ENCODE measurements at places on chromosomes 2 and 18.

- DNase-seq, result no peak
Observed at GRCh38 chr2:169590804-169591203, 6.7 kb downstream of the PPIG start.

- DNase-seq, result no peak
Observed at GRCh38 chr18:49170145-49170544, 219.4 kb upstream of the SMAD7 start.

DNA sequence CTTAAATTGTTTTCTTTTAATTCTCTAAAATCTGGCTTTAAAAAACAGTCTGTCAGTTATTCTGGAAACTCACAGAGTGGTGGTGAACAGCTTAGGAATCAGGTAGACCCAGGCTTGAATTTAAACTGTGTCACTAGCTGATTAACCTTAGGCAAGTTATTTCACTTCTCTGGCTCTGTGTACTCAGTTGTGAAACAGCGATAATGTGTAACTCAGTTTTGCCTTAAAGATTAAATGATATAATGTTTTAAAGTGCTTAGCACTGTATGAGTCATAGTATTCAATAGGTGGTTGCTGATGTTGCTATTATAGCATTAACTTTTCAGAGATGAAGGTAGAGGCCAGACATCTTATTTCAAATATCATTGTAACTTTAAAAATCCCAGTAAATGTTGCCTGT, 40.7 kb downstream of the PKP4 start:
- no peak for DNase-seq

DNA sequence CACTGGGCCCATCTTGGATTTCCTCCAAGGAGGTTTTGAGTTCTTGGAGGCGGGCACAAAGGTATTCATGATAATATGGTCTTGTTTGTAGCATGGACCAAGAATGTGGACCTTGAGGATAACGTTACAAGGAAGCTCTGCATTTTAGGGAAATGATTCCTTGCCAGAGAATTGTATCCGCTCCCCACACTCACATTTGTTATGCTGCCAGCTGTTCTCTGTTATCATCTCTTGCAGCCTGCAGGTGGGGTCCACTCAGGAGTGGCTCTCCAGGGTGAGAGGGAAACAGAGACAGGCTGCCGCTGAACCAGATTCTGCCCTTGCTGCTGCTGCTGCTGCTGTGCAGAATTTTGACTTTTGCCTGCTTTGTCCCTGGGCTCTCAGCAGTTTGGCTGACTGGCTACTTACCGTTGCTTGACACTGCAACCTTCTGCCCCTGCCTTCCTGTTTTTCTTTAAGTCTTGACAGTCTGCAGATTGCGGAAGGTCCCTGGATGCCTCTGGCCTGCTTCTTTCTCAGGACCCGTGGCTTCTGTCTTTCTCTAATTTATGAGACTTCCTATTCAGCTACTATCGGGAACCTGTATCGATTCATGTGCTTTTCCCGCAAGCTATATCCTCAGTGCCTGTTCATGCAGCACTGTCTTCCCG, 122.3 kb upstream of the DOCK10 start:
- no peak for DNase-seq

- no peak for DNase-seq
Observed at GRCh38 chr2:9806298-9806610, 37.0 kb upstream of the TAF1B start.

DNA sequence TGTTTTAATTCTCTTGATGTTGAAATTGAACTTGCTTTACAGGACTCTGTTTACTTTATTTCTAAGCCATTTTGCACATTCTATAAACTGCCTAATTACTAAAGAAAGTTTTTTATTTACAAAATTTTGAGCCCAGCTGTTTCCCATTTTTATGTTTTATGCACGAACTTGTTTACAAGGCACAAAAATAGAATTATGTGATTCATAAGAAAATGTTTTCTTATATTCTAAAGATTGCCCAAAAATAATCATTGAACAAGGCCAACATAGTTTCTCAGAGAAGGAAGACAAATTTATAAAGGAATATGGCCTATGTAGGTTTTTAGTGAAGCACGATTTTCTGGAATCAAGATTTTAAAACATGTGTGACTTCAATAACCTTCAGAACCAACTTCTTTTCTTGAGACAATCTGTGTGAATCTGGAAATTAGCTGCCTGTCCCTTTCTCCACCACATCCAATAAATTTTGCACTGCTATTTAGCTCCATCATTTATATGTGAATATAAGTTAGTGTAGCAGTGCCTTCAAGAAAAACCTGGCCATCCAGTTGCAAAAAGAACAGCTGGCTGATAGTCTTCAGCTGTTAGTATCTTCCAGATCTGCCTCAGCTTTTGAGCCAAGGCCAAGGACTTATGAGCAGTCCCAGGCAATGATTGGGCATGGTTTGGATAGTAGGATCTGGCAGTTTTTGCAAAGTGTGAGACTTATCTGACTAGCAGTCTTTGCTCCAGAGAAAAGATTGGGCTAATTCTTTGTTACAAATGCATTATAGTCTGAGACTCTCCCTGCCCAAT, 253.2 kb upstream of the COL3A1 start:
- DNase-seq, result no peak

DNA sequence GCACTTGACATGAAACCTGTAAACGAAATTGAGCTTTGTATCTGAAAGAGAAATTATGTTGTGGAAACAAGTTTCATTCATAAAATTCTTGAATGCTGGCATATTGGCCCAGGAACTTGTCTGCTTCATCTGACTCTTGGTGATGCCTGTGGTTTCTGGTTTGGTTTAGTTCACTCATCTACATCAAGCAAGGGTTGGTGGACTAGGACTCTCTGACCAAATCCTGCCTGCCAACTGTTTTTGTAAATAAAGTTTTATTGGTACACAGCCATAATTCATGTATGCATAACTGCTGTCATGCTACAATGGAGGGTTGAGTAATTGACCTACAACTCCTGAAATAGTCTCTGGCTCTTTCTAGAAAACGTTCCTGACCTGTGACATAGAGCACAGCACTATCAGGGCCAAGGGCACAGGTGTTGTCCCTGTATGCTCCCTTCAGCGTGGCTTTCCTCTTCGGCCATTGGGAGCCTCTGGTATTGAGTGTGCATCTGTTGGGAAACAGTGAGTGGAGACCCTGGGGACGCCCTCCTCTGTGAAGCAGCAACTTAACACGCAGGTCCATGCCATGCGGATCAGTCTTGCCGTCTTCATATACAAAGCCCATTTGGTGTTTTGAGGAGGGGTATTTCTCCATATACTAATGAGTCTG, 226.3 kb downstream of the SH3RF3 start:
- DNase-seq, result no peak

Measured in stimulated activated CD4-positive, alpha-beta T cell treated with anti-CD3 and anti-CD28 coated beads, Interleukin-4, amount 100 ng/mL, for 48 hours (primary cell).